ENCODE measurements at places on chromosomes 4 and X. TPM values are rescaled to one million over a fixed set of nuclear protein-coding genes. Genes with fewer than 3 reads are reported as not detected.

The HEPH gene
- total RNA-seq = not detected

DNA sequence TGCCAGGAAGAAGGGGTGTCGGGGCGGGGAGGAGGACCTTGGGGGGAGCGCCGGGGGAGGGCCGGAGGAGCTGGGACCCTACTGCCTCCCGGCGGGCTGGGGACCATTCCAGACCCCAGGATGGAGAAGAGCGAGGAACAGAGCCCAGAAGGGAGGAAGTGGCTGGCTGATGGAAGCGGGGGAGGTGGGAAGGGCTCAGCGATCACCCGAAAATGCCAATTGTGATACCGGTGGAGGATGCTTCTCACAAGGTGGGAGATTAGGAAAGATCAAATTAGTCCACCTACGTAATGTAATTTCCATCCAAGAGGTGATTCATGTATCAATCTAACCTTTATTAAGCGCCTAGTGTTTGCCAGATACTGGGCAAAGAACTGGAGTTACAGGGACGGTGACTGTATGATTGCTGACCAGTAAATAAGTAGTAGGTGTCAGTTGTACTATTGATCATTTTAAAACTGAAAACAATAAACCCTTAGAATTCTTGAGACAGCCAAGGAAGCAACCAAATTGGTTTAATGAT, 452 bp upstream of the RAI2 start:
- DNase-seq = no peak

GRCh38 chrX:25531096-25531495, 515.3 kb upstream of the ARX start:
- DNase-seq = peak; percentile 12

GRCh38 chrX:40260146-40260747, 162.5 kb upstream of the BCOR start:
- peak; percentile 8 for DNase-seq

The TAF7L gene
- not detected for total RNA-seq

The CCSER1 gene
- total RNA-seq = 5.7 TPM

The SLC4A4 gene
- total RNA-seq = 12.0 TPM

The FAM149A gene
- 31.9 TPM for total RNA-seq

The TKTL1 gene
- not detected for total RNA-seq

DNA sequence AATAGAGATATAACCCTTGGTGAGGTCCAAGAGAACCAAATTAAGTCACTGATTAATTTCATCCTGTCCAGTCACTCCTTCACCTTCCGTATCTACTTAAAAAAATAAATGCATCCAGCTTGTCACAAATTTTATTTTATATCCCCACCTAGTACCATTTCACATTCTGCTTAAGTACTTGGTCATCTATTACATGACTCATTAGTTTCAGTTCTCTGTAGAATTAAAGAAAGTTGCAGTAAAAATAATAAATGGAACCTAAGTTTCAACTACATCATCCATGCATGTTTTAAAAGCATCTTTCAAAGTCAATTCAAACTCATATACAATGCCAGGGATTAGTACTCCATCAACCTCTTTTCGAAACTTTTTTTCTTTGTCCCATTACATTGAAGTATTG, 130.2 kb downstream of the SH2D1A start:
- peak; percentile 22 for DNase-seq

DNA sequence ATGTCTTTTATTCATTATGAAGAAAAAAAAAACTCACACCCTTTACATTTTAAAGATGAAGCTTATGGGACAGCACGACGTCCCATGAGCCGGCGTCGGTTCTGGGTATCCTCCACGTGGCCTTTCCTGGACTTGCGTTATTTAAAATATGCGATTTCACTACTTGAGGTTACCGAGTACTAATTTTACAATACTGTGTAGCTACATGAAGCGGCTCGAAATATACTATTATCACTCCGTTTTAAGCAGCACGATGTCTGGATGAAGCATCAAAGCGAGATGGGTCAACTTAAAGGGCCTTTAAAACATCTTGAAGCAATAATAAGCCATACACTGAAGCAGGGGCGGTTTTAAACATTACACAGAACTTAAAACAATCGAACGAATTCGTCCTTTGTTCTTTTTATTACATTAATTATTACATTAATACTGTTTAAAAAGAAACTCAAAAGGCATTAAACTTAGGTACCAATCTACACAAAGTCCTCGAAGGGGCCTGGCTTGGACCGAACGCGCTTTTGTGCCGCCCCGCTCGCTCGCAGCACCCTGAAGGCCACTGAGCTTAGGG, 1.4 kb upstream of the KLF3 start:
- no peak for DNase-seq
